Dermis microvascular lymphatic vessel endothelial cell (primary cell): ENCODE measurements at places on chromosomes 11 and 22. TPM values are rescaled to one million over a fixed set of nuclear protein-coding genes. Genes with fewer than 3 reads are reported as not detected.

Gene CSTF3
- 13.3 and 19.5 TPM in 2 replicates for total RNA-seq

Gene MAPK8IP2
- total RNA-seq: 0.13 and 0.25 TPM in 2 replicates

Gene MS4A15
- total RNA-seq: under 0.01 TPM in 1 of 2 replicates, not detected in the other

Gene WNT7B
- total RNA-seq: not detected in 2 replicates

Gene PATZ1
- total RNA-seq: 11.3 and 14.4 TPM in 2 replicates
